ENCODE measurements at places on chromosomes 3 and 15. TPM values are rescaled to one million over a fixed set of nuclear protein-coding genes. Genes with fewer than 3 reads are reported as not detected.

DNA sequence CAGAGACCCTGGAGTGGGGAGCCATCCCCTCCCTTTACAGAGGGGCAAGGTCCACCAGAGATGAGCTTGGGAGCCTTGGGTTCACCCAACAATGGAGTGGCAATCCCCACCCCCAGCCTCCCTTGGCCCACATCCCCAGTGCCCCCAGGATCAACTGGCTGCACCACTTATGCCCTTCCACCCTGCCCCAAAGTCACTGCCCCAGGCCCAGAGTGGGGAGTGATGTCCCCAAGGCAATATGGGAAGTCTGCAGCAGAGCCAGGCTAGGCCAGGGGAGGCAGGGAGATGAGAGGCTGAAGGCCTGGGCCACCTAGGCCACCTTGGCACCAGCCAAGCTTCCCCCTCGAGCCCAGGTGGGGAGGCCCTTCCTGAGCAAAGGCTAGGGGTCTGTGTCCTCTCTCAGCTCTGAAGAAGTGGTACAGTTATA is 145.5 kb downstream of the SMAD6 start:
- no peak for DNase-seq

DNA sequence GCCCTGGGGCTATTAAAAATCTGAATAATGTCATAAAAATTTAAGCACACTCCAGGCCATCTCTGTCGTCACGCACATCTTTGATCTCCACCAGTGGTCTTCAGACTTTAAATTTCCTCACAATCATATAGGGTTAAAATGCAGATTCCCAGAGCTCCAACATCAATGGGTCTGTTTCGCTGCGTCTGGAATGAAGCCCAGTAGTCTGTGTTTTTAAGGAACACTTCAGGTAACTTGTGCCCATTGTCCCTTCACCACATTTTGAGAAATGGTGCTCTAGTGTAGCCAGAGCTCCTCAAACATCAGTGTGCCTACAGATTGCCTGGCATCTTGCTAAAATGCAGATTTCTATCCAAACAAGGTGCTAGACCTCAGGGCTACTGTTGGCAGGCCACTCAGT is 9.8 kb downstream of the SEMA6D start:
- no peak for DNase-seq

The TNNC1 gene
- total RNA-seq, result not detected

The OGG1 gene
- 34.4 TPM for total RNA-seq

- peak; percentile 78 for DNase-seq
Measured at GRCh38 chr3:194051366-194052149, 84.4 kb upstream of the HES1 start.

DNA sequence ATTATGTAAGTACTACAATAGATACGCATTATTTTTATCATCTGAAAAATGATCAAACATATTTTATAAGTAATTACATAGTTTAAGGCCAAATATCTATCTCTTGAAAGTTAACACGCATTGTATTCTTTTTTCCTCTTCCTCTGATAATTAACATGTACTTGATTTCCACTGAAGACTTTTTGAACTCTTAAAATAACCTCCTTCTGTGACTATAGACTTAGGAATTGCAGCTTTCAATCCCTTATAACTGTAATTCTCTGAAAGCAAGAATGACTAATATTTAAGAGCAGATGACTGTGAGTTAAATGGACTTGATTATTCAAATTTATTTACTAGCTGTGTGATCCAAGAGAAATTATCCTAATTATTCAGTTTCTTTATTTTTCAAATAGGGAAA is 730.6 kb upstream of the NECTIN3 start:
- peak; percentile 23 for DNase-seq

The MNS1 gene
- 9.6 TPM for total RNA-seq

DNA sequence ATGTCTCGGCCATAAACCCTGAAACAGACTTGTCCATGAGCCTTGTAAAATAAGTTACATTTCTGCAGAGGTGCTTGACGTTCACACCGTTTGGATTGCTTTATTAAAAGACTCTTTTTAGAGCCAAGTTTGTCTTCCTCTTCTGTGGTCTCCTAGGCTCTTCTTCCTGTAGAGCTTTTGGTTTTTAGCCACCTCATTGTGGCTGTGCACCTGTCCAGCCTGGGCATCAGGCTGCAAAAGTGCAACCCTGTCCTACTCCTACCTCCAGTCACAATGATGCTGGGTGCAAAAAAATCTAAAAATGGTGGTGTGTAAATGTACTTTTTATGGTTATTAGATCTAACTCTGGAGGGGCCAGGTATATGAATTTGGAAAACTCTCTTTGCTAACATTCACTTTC is 2.8 kb upstream of the RIOX2 start:
- no peak for DNase-seq

The TRIM71 gene
- total RNA-seq, result not detected

DNA sequence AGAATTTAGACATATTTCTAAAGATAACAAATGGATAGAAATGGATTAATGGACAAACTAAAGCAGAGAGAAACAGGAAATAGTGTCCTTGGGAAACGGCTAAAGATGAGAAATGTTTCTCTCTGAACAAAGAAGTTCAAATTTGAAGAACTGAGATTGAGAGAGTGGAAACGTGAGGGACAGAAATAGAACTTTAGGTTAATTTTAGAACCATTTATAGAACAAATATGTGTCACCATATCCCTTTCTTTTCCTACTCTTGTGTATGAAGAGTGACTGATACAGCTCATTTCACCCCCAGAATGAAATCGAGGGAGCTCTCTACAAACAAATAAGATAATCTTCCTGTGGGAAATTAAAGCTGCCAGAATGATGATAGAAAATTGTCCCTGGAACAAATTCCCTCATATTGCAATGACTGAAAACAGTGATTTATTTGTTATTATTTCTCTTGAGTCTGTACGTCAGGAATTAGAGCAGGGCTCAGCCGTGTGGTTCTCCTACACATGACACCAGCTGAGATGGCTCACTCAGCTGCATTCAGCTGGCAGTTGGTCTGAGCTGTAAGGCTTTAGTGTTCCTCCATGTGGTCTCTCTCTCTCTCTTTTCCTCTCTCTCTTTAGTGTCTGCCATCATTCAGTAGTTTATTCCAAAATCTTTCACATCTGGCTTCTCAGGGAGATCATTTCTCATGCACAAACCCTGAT is 46.6 kb upstream of the ARPP21 start:
- no peak for DNase-seq

The ZNF502 gene
- 5.3 TPM for total RNA-seq

The BNC1 gene
- total RNA-seq, result 8.8 TPM

- no peak for DNase-seq
Measured at GRCh38 chr15:37537802-37538201, 396.6 kb upstream of the TMCO5A start.

- no peak for DNase-seq
Measured at GRCh38 chr3:176590722-176591121, 606.6 kb downstream of the TBL1XR1 start.

The ONECUT1 gene
- not detected for total RNA-seq

The LRTM1 gene
- 1.6 TPM for total RNA-seq

DNA sequence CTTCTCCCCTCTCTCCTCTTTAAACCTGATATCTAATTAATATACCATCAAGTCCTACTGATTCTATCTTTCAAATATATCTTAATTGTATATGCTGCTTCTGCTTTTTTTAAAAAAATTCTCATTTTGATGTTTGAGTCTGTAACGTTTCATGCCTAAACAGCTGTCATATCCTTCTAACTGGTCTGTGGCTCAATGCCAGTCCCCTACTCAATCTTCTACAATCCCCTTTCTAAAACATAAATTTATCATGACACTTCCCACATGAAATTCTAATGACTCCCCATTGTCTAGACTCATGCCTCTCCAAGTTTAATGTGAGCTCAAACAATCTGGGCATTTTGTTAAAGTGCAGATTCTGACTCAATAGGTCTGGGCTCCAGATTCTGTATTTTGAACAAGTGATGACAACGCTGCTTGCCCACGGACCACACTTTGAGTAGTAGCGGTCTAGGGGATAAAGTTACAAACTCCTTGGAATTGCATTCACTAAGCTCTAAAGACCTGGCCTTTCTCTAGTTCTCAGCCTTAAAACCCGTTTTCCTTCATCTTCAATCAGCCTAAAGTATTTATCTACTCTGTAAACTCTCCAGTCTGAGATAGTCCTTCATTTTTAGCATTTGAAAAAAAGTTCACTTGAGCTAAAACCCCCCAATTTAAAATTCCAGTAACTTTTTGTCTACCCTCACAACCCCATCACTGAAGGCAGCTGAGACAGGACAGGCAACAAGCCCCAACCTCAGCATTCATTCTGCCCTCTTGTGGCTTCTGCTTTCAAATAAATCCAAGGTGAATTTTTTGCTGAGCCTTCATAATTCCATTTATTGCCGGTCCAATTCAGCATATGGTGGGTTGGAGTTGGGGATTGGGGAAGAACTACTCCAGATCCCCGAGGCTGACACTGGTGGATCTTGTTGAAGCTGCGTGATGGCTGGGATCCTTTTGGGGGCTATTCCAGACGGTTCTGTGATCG is 88.1 kb upstream of the THRB start:
- DNase-seq, result no peak

The ZNF385D gene
- not detected for total RNA-seq

DNA sequence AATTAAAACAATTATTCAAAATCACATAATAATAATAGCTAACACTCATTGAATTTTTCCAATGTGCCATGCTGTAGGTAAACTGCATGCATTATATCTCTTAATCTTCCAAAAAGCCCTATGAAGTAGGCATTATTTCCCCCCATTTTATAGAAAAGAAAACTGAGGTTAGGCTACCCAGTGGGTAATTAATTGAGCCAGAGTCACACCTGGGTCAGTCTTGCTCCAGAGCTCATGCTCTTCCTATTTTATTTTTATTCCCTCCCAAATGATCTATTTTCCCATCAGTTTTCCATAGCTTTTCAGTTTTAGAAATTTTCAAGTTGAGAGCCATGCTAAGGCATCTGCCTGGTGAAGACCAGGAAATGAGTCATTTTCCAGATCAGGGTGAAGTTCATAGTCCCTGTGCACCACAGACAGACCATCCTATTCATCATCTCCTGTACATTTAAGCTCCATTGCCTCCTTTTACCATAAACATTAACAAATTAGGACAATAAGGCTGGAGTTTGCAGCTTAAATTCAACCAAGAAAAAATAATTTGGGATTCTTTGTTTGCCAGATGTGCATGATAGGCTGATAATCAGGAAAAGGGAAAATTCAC is 417.3 kb downstream of the OTOL1 start:
- DNase-seq, result peak; percentile 66

DNA sequence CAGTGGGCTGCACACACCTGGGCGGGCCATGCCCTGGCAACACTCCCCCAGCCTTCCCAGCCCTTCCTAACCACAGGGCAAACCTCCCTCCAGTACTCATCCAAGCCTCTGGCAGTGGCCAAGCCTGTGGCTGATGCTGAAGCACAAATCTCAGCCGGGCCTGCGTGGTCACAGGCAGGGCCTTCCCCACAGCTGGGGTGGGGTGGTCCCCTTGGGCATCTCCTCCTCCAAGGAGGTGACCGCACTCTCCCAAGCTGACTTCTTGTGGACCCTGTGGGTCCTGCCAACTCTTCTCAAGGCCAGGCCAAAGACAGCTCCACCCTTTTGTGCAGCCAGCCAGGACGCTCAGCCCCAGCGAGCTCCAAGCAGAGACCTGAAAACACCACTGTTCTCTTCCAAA is 21.4 kb downstream of the GRAMD2A start:
- no peak for DNase-seq

The CLDN16 gene
- not detected for total RNA-seq
